ENCODE measurements at places on chromosomes 12 and 14. TPM values are rescaled to one million over a fixed set of nuclear protein-coding genes. Genes with fewer than 3 reads are reported as not detected.
A peak's percentile ranks its signal among the peaks of the same experiment; 100 is the strongest.

DNA sequence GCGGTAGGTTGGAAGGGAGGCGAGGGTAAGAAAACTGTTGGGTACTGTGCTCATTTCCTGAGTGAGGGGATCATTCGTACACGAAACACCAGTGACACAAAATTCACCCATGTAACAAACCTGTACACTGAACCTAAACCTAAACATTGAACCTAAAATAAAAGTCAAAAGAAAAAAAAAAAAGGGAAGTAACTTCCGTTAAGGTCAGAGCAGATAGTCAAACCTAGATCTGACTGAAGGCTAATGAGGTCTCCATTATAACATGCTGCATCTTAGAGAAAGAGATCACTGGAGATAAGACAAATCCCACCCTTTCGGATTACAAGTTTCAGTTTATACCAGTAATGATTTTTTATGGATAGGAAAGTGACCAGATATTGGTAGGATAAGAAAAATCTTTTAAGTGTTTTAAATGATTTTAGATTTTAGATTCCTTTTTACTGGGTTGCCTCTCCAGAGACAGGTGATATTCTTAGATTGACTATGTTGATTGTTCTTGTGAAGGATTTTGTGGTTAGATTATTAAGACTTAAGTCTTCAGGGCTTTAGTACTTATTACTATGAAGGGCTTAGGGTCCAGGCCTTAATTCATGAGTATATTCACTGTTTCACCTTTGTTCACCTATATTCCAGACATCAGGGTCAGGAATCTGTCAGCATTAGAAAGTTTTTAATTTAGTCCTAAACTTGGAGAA is 11.2 kb upstream of the NCKAP1L start:
- DNase-seq, result no peak

ZDHHC22 gene
- 0.24 TPM for total RNA-seq

MYH7 gene
- total RNA-seq, result under 0.01 TPM

GRCh38 chr12:5430641-5431603 is 986 bp upstream of the NTF3 start:
- no peak for DNase-seq

GRCh38 chr12:6383572-6384498 is at the start of gene LTBR:
Gene LTBR, plus strand, starts transcription at chr12:6384162. Its CDS starts 197 bp downstream, at chr12:6384359.
- peak; percentile 97 for DNase-seq

GRCh38 chr14:36655571-36655962 is 6.1 kb upstream of the PAX9 start:
- DNase-seq, result no peak

- DNase-seq, result no peak
These were observed 100.2 kb upstream of the PARP11 start for GRCh38 chr12:3973269-3973884.

NT5DC3 gene
- total RNA-seq, result 40.2 TPM

DNA sequence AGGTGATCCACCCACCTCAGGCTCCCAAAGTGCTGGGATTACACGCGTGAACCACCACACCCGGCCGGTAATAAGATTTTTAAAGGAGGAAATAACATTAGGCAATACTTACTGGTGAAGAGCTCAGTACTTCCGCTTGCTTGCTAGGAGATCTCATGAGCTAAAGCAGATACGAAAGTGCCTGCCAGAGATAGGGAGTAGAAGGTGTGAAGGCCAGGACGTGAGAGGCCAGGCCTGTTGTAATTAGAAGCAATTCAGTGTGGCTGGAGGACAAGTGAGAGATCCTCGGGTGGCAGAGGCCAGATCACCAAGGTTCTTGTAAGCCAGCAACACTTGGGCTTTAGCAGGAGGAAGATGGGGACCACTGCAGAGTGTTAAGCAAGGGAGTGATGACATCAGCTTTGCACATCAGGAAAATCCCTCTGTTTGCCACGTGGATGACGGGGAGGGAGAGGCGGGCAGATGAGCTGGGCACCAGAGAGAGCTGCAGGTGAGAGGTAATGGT is 7.6 kb downstream of the TECPR2 start:
- DNase-seq, result no peak

SMCO2 gene
- 14.2 TPM for total RNA-seq

DNA sequence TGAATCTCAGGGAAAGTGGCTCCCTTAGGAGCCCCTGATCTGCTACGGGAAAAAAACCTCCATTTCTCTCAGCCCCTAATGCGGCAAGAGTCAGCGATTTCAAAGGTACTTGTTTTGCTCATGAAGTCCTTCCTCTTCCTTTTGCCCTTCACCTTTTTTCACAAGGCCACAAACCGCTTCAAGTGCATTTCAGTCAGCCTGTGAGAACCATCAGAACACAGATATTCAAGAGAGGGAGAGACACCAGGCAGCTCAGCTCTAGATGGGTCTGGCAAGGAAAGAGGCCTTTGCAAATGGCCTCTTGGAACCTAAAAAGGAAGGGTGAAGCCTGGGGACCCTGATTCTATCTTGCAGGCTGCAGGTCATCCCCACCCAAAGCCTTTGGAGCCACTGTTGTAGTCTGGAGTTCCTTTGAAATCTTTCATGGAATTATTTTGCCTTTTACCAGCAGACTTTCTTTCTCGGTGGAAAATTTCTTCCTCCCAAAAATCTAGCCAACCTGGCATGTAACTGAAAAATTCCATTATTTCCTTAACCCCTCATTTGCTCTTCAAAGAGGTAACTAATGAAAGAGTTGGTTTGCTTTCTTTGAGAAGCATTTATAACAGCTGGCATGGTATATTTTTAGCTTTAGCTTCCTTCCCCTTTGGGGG is 145.0 kb downstream of the SAMD4A start:
- no peak for DNase-seq

All from umbilical cord (tissue), 2 donors.